D341Med (cell line): ENCODE measurements at places on chromosomes 7 and 10.
A peak's percentile ranks its signal among the peaks of the same experiment; 100 is the strongest.

GRCh38 chr7:117375380-117375779, 51.9 kb downstream of the ASZ1 start:
- DNase-seq = no peak

GRCh38 chr7:50577569-50577968, 12.4 kb upstream of the DDC start:
- no peak for DNase-seq

DNA sequence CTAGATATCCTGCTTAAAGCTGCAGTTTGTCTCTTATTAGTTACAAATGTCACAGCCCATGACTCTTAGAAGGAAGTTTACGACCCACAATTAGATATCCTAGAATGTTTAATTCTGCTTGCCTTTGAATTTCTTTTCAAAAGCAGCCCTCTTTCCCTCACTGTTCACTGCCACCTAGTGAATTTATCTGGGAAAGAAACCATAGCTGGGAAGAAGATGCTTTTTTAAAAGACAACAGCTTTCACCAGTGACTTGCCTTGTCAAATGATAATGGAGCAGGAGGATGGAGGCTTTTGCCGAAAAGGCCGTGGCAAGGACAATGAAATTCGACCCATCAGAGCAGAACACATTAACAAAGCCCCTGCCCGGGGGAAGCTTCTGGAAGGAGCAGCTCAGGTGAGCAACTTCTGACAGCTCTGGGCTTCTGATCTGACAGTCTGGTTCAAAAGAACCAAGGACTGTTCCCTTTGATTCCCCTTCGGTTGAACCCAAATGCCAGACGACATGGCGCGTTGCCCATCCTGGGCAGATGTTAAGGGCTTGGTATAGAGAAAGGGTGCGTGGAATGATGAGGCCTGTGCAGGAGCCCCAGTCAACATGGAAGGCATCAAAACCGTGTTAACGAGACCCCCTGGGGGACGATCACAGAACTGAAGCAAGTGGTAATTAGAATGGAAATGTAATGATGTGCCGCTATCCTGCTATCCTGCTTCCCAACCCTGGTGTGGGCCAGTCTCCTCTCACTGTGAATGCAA, 236.8 kb downstream of the FRMD4A start:
- peak; percentile 40 for DNase-seq

GRCh38 chr7:128922496-128923410, 12.2 kb upstream of the KCP start:
- no peak for DNase-seq

GRCh38 chr10:119007211-119007574, 22.3 kb upstream of the NANOS1 start:
- no peak for DNase-seq

DNA sequence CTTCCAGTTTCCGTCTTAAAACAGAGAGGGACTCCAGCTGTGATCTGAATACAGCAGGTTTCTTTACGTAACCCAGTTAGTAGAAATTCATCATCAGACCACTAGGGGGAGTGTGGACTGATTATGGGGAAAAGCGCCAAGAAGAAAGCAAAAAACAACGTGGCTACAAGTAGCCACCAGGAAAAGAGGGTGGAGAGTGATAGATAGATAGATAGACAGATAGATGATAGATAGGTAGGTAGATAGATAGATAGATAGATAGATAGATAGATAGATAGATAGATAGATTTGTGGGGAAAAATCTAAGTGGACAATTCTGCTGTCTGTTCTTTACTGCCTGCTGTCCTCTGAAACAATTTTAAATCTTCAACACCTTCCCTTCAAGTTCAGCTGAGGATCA, 12.7 kb upstream of the AKR1B10 start:
- peak; percentile 58 for DNase-seq

DNA sequence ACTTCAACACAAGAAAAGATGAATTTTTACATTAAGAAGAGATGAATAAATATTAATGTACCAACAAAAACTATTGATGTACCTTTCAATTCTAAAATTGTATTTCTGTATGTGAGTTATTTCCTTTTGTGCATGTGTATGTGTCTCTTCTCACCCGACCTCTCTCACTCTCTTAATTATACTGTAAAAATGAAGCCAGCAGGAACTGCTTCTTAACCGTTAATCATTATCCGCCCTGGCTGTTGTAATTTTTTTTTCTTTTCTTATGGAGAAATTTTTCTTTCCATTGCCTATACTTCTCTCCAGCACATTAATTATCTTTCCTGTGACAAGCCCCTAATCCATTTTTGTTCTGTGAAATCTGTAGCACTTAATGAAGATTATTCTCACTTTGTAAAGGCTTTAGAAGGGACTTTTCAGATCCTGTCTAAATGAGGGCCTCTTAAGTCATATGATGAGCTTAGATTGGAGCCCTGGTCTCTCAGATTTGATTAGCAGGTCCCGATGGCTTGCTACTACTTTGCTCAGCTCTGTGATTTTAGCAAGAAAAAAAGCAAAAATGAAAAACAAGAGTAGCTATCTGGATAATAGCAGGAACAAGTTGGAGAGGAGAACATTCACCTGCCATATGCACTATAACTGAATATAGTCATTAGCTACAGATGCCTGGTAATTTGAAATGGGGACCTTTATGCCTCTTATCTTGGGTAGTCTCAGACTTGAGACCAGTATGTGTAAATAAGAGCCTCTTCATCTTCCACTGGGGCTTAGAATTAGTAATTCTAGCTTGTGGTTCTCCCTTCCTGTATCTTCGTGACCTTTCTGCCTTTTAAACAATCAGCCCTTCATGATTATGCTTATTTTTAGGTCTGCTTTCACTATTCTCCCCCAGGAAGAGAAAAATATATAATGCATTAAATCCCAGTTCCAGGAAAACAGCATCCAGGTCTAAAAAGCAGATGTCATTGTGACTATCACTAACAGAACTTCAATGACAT, 80.0 kb upstream of the COL1A2 start:
- peak; percentile 36 for DNase-seq
